Endothelial cell of coronary artery (primary cell): ENCODE measurements at places on chromosomes 1 and 21. TPM values are rescaled to one million over a fixed set of nuclear protein-coding genes. Genes with fewer than 3 reads are reported as not detected.

Gene KRTCAP2
- total RNA-seq, result 96.6 and 105 TPM in 2 replicates

Gene OR6K3
- total RNA-seq, result not detected in 2 replicates

Gene TOMM20
- total RNA-seq, result 69.9 and 83.4 TPM in 2 replicates

Gene RNF186
- not detected in 2 replicates for total RNA-seq

Gene TGFB2
- 6.2 and 56.2 TPM in 2 replicates for total RNA-seq

Gene CELA3A
- 0.09 TPM in 1 of 2 replicates, not detected in the other for total RNA-seq

Gene SMIM34
- total RNA-seq, result not detected in 2 replicates

Gene ASCL5
- not detected in 2 replicates for total RNA-seq

Gene ARHGEF10L
- total RNA-seq, result 3.5 and 9.5 TPM in 2 replicates

Gene CD48
- not detected in 2 replicates for total RNA-seq

Gene IFI16
- 68.2 and 97.6 TPM in 2 replicates for total RNA-seq

Gene AADACL4
- total RNA-seq, result not detected in 2 replicates

Gene HSD11B1
- total RNA-seq, result 2.7 TPM in 1 of 2 replicates, not detected in the other

Gene BRINP3
- total RNA-seq, result not detected in 2 replicates

Gene EPB41
- 15.8 and 26.1 TPM in 2 replicates for total RNA-seq

Gene KCNJ15
- total RNA-seq, result 0.09 and 0.18 TPM in 2 replicates

Gene KLHDC7A
- not detected in 2 replicates for total RNA-seq

Gene ITLN2
- total RNA-seq, result 0.18 and 1.3 TPM in 2 replicates

Gene IL20
- not detected in 2 replicates for total RNA-seq

Gene GBP4
- total RNA-seq, result 0.90 and 2.4 TPM in 2 replicates

Gene OPRD1
- total RNA-seq, result not detected in 2 replicates

Gene BEST4
- 0.09 TPM in 1 of 2 replicates, not detected in the other for total RNA-seq

Gene TNFRSF4
- 0.63 and 1.6 TPM in 2 replicates for total RNA-seq
